ENCODE measurements at places on chromosomes 1 and 21. TPM values are rescaled to one million over a fixed set of nuclear protein-coding genes. Genes with fewer than 3 reads are reported as not detected.

The LIPI gene
- not detected for total RNA-seq

The PSRC1 gene
- 5.0 TPM for total RNA-seq

The KLHDC7A gene
- not detected for total RNA-seq

The FOXD3 gene
- total RNA-seq, result not detected

The PRAMEF7 gene
- not detected for total RNA-seq

The LRRC71 gene
- not detected for total RNA-seq

The RGS1 gene
- total RNA-seq, result not detected

The CD52 gene
- total RNA-seq, result not detected

The CLCNKA gene
- not detected for total RNA-seq

The SNIP1 gene
- total RNA-seq, result 11.4 TPM

The EFNA1 gene
- 18.8 TPM for total RNA-seq

The HJV gene
- not detected for total RNA-seq

The PTPN7 gene
- total RNA-seq, result not detected

The ADAM15 gene
- 110 TPM for total RNA-seq

The RORC gene
- total RNA-seq, result not detected

The CRNN gene
- not detected for total RNA-seq

The KIF26B gene
- total RNA-seq, result 1.4 TPM

The LAPTM5 gene
- 3.6 TPM for total RNA-seq

The CRYAA gene
- not detected for total RNA-seq

The ELAVL4 gene
- not detected for total RNA-seq

The RHCE gene
- 1.2 TPM for total RNA-seq

The FCRLB gene
- total RNA-seq, result 1.1 TPM

The HTR6 gene
- not detected for total RNA-seq

The TRIM46 gene
- 1.6 TPM for total RNA-seq

The USH2A gene
- under 0.01 TPM for total RNA-seq

The TBX19 gene
- 3.1 TPM for total RNA-seq

The ACBD3 gene
- 52.2 TPM for total RNA-seq

The COL11A1 gene
- 0.22 TPM for total RNA-seq

The C8A gene
- not detected for total RNA-seq

The CYP4A11 gene
- total RNA-seq, result not detected

The ANGPTL1 gene
- not detected for total RNA-seq

The SSR2 gene
- 566 TPM for total RNA-seq

The MCOLN3 gene
- not detected for total RNA-seq

The SLC1A7 gene
- total RNA-seq, result not detected

The S100A1 gene
- not detected for total RNA-seq

The LDLRAD1 gene
- not detected for total RNA-seq

The FBXO2 gene
- 41.8 TPM for total RNA-seq

The STX12 gene
- total RNA-seq, result 58.2 TPM

The OR2G6 gene
- total RNA-seq, result 4.3 TPM

The BRINP2 gene
- total RNA-seq, result 2.4 TPM

The LEPR gene
- 14.1 TPM for total RNA-seq

The PGLYRP3 gene
- total RNA-seq, result not detected

The TPTE gene
- 0.22 TPM for total RNA-seq

The TCHH gene
- 0.11 TPM for total RNA-seq

The TAL1 gene
- total RNA-seq, result not detected

The TMEM50B gene
- total RNA-seq, result 27.5 TPM

The ERICH3 gene
- not detected for total RNA-seq

The KCNT2 gene
- not detected for total RNA-seq

The SLAMF7 gene
- total RNA-seq, result not detected

All from placental epithelial cell (primary cell).